ENCODE measurements at places on chromosomes 7 and 10.

DNA sequence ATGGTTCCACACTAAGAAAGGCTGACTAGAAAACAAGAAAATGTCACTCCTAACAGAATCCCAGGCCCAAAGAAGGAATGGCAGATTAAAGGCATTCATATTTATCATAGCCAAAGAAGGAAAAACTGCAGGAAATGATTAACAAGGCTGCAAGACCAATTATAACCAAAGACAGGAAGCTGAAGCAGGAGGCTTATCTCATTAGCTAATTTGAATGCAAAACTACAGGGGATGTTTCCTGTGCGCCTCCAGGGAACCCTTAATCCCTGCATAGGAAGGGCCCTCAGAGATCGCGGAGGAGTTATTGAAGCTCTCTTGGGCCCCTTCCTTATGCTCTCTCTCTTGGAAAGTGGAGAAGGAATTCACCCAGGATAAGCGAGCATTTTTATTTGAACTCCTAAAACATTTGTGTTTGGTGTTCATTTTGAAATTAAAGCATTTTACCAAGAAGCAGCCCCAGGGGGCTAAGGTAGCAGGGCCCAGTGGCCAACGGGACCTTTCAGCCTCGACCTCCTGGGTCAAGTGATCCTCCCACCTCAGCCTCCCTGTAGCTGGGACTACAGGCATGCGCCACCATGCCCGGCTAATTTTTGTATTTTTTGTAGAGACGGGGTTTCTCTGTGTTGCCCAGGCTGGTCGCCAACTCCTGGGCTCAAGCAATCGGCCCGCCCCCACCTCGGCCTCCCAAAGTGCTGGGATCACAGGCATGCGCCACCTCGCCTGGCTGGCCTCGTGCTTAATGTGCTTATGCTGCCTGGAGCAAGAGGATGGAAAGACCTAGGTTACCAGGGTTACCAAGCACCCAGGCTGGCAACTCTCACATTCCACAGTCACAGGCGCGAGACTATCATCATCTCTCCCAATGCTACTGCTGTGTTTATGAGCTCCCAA, 24.1 kb upstream of the PROSER2 start:
- H3K27ac ChIP-seq, result no peak overlapping the region
- H3K27me3 ChIP-seq, result no peaks in the 10 kb centered on the region

GRCh38 chr7:75992083-75992755, 2.2 kb downstream of the TMEM120A start:
- H3K27ac ChIP-seq, result no peak overlapping the region
- peaks cover 14% of the 10 kb centered on the region for H3K36me3 ChIP-seq
- no peak overlapping the region for H3K4me3 ChIP-seq
- H3K27me3 ChIP-seq, result no peaks in the 10 kb centered on the region

DNA sequence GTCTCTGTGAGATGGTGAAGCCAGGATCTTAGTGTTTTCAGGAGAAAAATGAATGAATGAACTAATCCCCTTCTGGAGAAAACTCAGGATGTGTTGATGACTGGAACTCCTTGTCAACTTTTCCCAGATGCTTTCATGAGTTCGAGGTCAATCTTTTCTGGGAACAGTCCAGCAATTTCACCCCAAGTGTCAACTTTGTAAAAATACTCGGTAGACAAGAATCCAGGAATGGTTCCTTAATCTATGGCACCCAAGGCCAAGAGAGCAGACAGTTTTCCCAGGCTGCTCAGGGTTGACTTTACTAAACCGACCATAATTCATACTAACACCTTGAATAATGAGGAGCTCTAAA, 31.1 kb upstream of the LYZL1 start:
- peaks cover 29% of the 10 kb centered on the region for H3K4me1 ChIP-seq
- no peaks in the 10 kb centered on the region for H3K36me3 ChIP-seq
- H3K4me3 ChIP-seq, result no peak overlapping the region
- no peak for DNase-seq

DNA sequence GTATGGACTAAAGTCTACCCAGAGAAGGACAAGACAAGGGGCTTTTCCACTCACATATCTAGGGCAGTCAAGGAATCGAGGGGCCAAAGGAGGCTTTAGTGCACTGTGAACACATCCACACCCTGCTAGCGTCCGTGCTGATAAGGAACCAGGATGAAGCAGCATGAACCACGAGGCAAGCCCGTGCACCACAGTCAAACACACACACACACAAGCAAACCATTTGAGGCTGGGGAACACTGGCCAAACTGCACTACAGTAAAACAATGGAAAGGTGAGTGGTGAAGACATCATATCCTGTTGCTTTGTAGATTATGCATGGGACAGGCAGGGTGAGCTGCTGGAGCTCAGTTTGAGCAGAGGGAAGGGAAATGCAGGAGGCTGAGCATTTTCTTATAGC, 177.4 kb upstream of the CDCA7L start:
- H3K4me3 ChIP-seq, result no peak overlapping the region
- H3K27ac ChIP-seq, result no peak overlapping the region
- peaks cover 3% of the 10 kb centered on the region for H3K36me3 ChIP-seq
- H3K4me1 ChIP-seq, result peaks cover 7% of the 10 kb centered on the region
- DNase-seq, result no peak
- H3K27me3 ChIP-seq, result peaks cover 5% of the 10 kb centered on the region

- peaks cover 9% of the 10 kb centered on the region for H3K36me3 ChIP-seq
- H3K27ac ChIP-seq, result peak overlapping the region; percentile 94
- H3K4me1 ChIP-seq, result peaks cover 16% of the 10 kb centered on the region
These were observed 1.1 kb downstream of the PLXDC2 start for GRCh38 chr10:19817231-19817933.

DNA sequence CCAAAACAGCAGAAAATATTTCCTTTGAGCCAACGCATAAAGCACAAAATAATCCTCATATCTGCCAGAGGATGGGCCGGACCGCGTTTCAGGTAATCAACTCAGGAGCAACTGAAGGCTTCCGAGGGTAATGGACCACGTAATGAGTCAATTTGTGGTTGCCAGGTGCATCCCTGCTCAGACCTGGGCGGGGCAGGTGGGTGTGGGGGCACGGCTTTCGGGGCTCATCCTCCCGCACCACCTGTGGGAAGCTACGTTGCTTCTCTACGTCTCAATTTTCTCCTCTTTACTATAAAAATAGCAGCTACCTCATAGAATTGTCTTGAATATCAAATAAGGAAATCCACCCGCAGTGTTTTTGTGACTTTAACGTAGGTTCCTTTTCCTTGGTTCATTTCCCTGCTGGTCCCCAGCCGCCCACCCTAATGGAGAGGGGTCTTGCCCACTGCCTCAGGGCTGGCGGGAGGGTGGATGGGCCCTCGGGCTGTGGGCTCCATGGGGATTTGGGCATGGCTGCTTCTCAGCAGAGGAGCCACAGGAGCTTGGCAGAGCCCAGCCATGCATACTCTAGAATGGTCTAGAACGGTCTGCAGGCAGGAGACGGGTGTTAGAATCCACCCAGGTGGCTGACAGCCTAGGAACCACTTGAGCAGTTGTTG, 324.7 kb downstream of the ADARB2 start:
- no peaks in the 10 kb centered on the region for H3K4me1 ChIP-seq
- no peaks in the 10 kb centered on the region for H3K36me3 ChIP-seq
- H3K4me3 ChIP-seq, result no peak overlapping the region
- no peak overlapping the region for H3K27ac ChIP-seq
- H3K27me3 ChIP-seq, result no peaks in the 10 kb centered on the region
- no peak for DNase-seq

- H3K4me1 ChIP-seq, result peaks cover 27% of the 10 kb centered on the region
- H3K27ac ChIP-seq, result peak overlapping the region; percentile 99
- peak overlapping the region; percentile 95 for H3K4me3 ChIP-seq
- no peaks in the 10 kb centered on the region for H3K27me3 ChIP-seq
- H3K36me3 ChIP-seq, result peaks cover 5% of the 10 kb centered on the region
- DNase-seq, result no peak
These were observed 709 bp downstream of the GPAM start for GRCh38 chr10:112182784-112183328.

- peak overlapping the region; percentile 99 for H3K27ac ChIP-seq
- H3K4me3 ChIP-seq, result peak overlapping the region; percentile 94
- H3K4me1 ChIP-seq, result peaks cover 48% of the 10 kb centered on the region
- H3K36me3 ChIP-seq, result no peaks in the 10 kb centered on the region
- no peak for DNase-seq
These were observed 2.0 kb downstream of the BMPR1A start for GRCh38 chr10:86758189-86759072.

Data from progenitor cell of endocrine pancreas (in vitro differentiated cells).